ENCODE measurements at places on chromosomes 2 and 18.

DNA sequence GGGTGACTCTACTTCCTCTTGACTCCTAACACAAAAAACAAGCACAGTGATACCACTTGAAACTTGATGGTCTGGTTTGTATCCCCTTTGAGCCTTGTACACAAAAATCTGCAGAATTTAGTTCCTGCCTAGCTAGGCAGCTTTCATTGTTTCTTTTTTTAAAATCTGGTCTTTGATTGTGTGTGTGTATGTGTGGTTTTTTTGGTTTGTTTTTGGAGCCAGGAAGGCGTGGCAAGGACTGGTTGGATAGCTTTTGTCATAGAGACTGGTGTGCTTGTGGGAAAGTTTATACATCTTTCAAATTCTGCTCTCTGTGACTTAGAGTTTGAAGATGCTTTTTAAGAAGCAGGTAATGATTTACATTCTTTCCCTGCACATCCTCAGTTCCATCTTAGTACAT lies 127.4 kb downstream of the TANC1 start:
- no peak for DNase-seq

DNA sequence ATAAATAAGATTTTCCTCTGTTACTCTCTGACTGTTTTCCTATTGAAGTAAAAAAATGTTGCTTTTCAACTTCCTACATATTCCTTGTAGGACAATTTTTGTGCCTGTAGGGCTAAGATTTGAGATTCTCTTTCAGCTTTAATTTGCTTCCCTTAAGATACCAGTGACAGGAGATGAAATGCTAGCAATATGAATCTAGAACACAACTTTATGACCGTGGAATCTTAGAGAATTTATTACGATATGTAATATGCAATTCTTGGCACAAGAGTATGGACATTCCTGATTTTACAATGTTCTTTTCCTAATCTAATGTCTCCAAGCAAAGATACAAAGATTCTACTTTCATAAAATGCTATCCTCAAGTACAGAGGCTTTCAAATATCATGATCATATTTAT lies 180.9 kb downstream of the KCNE4 start:
- DNase-seq = no peak

DNA sequence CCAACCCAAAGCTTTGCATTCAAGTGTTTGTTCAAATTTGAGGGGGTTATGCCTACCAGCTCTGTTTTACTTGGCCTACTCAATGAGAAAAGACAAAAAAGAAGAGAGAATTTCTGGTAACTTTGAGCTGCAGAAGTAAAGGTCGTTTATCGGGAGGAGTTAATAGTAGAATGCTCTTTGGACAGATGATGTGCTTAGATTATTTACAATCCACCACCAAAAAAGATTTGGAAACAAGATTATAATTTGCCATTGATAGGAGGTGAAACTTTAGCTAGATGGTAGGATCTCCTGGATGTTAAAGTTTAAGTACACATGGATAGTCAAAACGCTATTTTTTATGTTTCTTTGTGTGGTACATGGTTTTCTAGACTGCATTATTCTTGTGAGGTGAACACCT lies 24.9 kb upstream of the CPS1 start:
- DNase-seq = no peak

DNA sequence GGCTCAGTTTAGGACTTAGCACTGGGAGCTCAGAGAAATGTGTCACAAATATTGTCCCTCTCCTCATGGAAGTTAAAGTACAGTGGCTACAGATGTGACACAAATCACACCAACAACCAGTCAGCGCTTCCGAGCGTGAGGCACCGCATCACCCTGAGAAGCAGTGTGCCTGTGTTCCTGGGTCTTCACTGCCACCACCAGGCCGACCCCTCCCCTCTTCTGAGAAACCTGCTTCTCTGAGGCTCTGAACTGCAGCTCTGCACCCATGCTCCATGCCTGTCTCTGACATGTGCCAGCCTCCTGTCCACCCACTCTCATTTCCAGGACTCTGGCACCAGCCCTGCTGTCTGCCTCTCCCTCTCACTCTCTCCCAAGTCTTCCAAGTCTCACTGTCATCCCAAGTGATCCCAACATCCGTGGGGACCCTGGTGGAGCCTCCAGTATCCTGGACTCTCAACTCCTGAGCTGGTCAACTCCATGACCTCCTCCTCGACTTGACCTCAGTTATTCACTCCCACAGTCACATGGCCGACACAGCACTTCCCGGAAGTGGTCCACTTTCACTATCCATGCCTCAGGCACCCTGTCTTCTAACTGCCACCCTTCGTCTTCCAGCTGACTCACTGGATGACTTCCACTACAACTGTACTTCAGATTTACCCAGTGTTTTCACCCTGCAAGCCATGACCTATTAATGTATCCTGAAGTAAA lies 73.5 kb downstream of the FBXO15 start:
- DNase-seq = no peak

- DNase-seq = no peak
Measured at GRCh38 chr2:169344736-169345485, 17.4 kb downstream of the LRP2 start.
